T-cell (primary cell): ENCODE measurements at places on chromosomes 7 and 10.

DNA sequence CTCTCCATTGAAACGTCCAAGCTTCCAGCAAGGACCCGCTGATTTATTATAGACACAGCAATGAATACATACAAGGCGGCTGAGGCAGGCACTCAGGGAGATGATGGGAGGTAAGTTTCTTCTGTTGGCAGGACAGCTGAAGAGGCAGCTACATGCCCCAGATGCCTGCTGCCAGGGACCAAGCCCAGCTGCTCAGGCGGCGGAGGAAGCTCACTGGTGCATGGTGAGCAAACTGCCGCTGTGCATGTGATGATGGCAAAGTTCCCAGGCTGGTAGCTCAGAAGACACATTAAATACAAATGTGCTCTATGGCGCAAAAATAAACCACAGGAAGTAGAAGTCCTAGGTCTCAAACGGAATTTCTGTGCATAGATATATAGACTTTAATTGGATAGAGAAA lies 2.3 kb downstream of the DNTT start:
- peak; percentile 16 for DNase-seq
- no peaks in the 10 kb centered on the region for H3K36me3 ChIP-seq
- no peaks in the 10 kb centered on the region for H3K4me1 ChIP-seq
- no peaks in the 10 kb centered on the region for H3K27me3 ChIP-seq
- no peak overlapping the region for H3K4me3 ChIP-seq
- no peak overlapping the region for H3K27ac ChIP-seq

GRCh38 chr7:75905785-75906604 lies 9.0 kb upstream of the POR start:
- no peaks in the 10 kb centered on the region for H3K4me1 ChIP-seq
- no peak for DNase-seq
- no peak overlapping the region for H3K27ac ChIP-seq
- H3K4me3 ChIP-seq: no peak overlapping the region
- H3K36me3 ChIP-seq: no peaks in the 10 kb centered on the region

- no peaks in the 10 kb centered on the region for H3K4me1 ChIP-seq
- no peaks in the 10 kb centered on the region for H3K27me3 ChIP-seq
- H3K4me3 ChIP-seq: no peak overlapping the region
- H3K36me3 ChIP-seq: no peaks in the 10 kb centered on the region
- no peak overlapping the region for H3K27ac ChIP-seq
- DNase-seq: no peak
Observed at GRCh38 chr7:105322655-105323277, 66.0 kb downstream of the SRPK2 start.

DNA sequence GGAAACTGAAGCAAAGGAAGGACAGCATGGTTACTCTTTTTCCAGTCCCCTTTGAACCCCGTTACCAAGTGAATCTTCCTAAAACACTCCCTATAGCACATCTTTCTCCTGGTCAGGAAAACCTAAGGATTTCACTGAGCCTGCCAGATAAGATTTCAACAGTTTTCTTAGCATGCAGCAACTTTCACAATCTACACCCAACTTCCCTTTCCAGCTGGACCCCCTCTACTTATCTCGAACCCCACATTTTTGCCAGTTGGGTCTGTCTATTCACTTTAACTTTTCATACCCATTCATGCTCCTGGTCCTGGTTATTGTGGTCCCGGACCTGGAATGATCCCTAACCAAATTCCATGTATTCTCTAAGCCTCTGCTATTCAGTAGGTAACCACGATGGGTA lies 14.9 kb upstream of the CPVL start:
- H3K27me3 ChIP-seq: no peaks in the 10 kb centered on the region
- H3K4me1 ChIP-seq: peaks cover 2% of the 10 kb centered on the region
- no peak for DNase-seq
- no peaks in the 10 kb centered on the region for H3K36me3 ChIP-seq

DNA sequence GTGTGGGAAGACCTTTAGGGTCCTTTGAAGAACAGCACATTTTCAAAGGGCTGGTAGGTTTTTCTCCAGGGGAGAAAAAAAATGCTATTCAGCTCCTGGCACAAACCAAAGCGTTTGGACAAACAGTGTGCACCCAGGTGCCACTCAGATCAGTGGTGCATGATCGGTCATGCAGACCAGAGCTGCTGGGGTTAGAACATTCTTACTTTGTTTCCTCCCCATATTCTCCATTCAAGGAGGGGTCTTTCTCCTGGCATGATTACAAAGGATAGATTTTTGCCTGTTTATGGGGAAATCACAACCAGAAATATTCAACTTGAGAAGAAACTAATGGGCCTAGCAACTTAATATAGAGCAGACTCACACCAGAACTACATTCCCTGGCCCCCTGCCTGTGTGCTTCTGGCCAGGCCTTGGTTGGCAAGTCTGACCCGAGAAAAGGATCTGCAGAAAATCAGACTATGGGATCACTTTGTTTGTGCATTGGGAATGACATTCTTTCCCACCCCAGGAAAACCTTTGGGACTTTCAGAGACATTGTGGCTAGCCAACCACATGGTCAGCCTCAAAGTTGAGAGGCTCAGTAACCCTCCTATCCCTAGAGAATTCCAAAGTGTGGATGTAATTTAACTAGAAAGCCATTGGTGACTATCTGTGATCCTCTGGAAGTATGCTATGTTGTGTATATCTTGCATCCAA lies 82.3 kb upstream of the FGL2 start:
- H3K4me3 ChIP-seq: no peak overlapping the region
- no peaks in the 10 kb centered on the region for H3K27me3 ChIP-seq
- no peak overlapping the region for H3K27ac ChIP-seq
- H3K4me1 ChIP-seq: no peaks in the 10 kb centered on the region
- H3K36me3 ChIP-seq: peaks cover 2% of the 10 kb centered on the region

- no peaks in the 10 kb centered on the region for H3K36me3 ChIP-seq
- H3K4me1 ChIP-seq: no peaks in the 10 kb centered on the region
- peaks cover 64% of the 10 kb centered on the region for H3K27me3 ChIP-seq
Observed at GRCh38 chr10:44386546-44387052, 1.7 kb upstream of the CXCL12 start.

DNA sequence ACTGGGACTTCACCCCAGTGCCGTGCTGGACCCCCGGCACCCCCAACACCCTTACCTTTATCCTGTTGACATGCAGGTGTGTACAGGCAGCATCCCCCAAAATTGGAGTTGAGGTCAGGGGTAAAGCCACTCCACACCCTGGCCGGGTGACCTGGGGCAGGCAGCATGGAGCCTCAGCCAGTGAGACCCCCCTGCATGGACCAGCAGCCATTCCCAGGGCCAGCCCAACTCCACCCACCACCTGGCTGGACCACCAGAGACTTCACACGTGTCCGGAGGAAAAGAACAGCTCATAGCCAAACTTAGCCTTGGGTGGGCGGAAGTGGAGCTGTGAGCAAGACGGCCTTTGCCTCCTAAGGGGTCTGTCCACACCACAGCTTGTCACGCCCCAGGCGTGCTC lies 413.0 kb upstream of the FOXK1 start:
- no peak overlapping the region for H3K4me3 ChIP-seq
- no peaks in the 10 kb centered on the region for H3K36me3 ChIP-seq
- no peak overlapping the region for H3K27ac ChIP-seq
- DNase-seq: no peak
- H3K27me3 ChIP-seq: no peaks in the 10 kb centered on the region

DNA sequence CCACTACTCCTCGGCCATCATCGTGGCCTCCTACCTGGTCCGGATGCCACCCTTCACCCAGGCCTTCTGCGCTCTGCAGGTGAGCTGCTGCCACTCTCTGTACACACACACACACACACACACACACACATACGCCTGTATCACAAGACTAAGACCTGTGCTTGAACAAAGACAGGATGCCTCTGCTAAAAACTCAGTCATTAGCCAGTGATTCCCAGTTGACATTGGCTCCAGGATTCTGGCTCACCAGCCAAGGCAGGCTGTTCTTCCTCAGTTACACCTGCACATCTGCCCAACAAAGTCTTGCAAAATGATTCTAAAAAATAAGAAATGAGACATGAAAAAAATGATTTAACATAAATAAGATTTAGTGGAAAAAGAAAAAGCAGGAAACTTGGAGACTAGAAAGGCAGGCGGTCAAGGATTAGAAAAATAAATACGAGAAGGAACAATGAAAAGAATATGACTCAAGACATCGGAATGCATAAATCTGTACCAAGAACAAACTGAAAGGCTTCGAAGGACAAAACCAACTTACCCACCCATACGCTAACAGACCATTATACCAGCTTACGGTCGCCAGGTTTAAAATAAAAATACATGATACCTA lies 7.4 kb upstream of the LRRC18 start:
- H3K27me3 ChIP-seq: peaks cover 7% of the 10 kb centered on the region
- no peaks in the 10 kb centered on the region for H3K4me1 ChIP-seq

- H3K27me3 ChIP-seq: no peaks in the 10 kb centered on the region
- no peak overlapping the region for H3K4me3 ChIP-seq
- H3K27ac ChIP-seq: no peak overlapping the region
- H3K4me1 ChIP-seq: no peaks in the 10 kb centered on the region
Observed at GRCh38 chr7:91443862-91444261, 179.6 kb downstream of the FZD1 start.

- no peak overlapping the region for H3K4me3 ChIP-seq
- no peaks in the 10 kb centered on the region for H3K4me1 ChIP-seq
Observed at GRCh38 chr7:22801912-22802311, 20.7 kb downstream of the TOMM7 start.

DNA sequence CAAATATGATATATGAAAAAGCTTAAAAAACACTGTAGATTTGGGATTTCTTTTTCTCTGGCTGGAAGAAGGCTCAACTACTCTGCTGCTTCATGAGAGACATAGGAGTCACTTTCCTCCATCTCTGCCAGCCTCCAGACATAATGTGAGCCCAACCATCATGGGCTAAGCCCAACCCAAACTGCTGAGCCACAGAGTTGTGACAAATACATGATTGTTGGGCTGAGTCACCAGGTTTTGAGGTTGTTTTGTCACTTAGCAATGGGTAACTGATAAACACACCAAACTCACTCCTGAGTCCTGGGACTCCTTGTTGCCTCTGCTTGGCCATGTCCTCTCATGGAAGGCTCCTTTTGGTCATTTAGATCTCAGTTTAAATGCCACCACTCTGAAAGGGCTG lies 381.8 kb upstream of the FZD8 start:
- H3K27ac ChIP-seq: no peak overlapping the region
- no peaks in the 10 kb centered on the region for H3K4me1 ChIP-seq
- H3K4me3 ChIP-seq: no peak overlapping the region

DNA sequence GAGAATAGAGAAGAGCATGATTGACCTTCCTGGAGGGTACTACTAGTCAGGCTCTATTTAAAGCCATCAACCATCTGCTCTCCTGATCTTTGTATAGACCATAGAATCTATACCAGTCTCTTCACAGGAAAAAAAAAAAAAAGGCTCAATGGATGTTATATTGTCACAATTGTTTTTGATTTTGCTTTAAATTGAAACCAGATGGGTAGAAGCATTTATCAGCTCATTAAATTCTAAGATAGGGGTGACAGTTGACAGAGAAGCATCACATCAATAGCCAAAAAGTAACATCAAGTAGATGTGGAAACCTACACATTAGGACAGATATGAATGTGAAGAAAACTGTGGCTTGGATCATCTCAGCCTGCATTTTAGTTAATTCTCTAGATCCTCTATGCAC lies 558.9 kb upstream of the MBL2 start:
- H3K27me3 ChIP-seq: no peaks in the 10 kb centered on the region
- H3K4me1 ChIP-seq: no peaks in the 10 kb centered on the region
- H3K4me3 ChIP-seq: no peak overlapping the region
- H3K36me3 ChIP-seq: no peaks in the 10 kb centered on the region

- H3K4me3 ChIP-seq: no peak overlapping the region
- no peak for DNase-seq
- peaks cover 3% of the 10 kb centered on the region for H3K27me3 ChIP-seq
- H3K4me1 ChIP-seq: no peaks in the 10 kb centered on the region
Observed at GRCh38 chr7:24740871-24741270, 16.4 kb downstream of the GSDME start.

DNA sequence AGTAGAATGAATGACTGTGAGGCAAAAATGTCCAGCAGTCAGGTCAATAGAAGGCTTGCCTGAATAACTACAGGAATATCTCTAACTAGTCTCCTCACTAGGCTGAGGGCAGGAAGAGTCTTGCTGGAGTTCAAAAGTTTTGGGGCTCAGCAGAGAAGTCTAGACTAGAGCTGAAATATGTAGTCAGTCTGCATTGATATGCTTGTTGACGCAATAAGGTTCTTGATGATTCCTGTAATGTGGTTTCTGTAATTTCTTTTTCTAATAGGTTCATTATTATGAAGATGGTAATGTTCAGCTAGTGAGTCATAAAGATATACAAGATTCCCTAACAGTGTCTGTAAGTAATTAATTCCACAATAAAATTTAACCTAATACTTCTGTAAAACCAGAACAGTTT lies 41.5 kb upstream of the ST7 start:
- no peak overlapping the region for H3K27ac ChIP-seq
- H3K4me3 ChIP-seq: no peak overlapping the region

GRCh38 chr10:21894648-21895342 lies 108.7 kb downstream of the DNAJC1 start:
- no peak for DNase-seq
- H3K27me3 ChIP-seq: no peaks in the 10 kb centered on the region
- peaks cover 11% of the 10 kb centered on the region for H3K36me3 ChIP-seq
- no peak overlapping the region for H3K27ac ChIP-seq

DNA sequence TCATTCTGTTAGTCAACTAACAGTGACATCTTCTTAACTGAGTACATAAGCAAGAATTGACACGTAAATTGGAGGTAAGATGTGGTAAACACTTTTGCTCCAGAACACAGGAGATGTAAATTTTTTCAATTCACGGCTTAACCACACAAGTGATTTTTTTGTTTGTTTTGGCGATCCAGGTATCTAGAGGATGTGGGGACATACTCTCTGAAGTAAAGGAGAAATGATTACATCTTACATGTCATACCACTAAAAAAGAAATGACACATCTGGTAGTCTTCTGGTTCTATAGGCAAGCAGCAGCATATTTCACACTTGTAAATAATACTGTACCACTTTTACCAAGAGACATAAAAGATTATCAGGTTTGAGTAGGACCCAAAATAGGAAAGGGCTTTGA lies 200.3 kb upstream of the ZWINT start:
- no peak overlapping the region for H3K4me3 ChIP-seq
- H3K27ac ChIP-seq: no peak overlapping the region
- H3K27me3 ChIP-seq: no peaks in the 10 kb centered on the region
- H3K36me3 ChIP-seq: no peaks in the 10 kb centered on the region
- DNase-seq: no peak

GRCh38 chr7:41559426-41559825 lies 143.5 kb downstream of the INHBA start:
- H3K36me3 ChIP-seq: no peaks in the 10 kb centered on the region
- no peak overlapping the region for H3K27ac ChIP-seq
- no peaks in the 10 kb centered on the region for H3K4me1 ChIP-seq
- no peak overlapping the region for H3K4me3 ChIP-seq

DNA sequence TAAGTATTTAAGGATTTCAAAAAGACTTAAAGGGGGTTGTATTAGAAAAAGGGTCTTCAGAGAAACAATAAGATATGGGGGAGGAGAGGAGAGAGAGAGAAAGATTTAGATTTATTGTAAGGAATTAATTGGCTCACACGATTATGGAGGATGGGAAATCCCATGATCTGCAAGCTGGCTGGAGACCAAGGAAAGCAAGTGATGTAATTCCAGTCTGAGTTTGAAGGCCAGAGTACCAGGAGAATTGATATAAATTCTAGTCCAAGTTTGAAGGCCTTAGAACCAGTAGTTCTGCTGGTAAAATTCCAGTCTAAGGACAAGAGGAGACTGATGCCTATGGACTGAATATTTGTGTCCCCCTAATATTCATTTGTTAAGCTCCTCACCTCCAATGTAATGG lies 20.6 kb upstream of the SLC13A1 start:
- no peaks in the 10 kb centered on the region for H3K36me3 ChIP-seq
- no peak overlapping the region for H3K4me3 ChIP-seq
- H3K27me3 ChIP-seq: no peaks in the 10 kb centered on the region
- no peaks in the 10 kb centered on the region for H3K4me1 ChIP-seq
- no peak overlapping the region for H3K27ac ChIP-seq
